CD8-positive, alpha-beta memory T cell (primary cell): ENCODE measurements at places on chromosomes 6 and 20. TPM values are rescaled to one million over a fixed set of nuclear protein-coding genes. Genes with fewer than 3 reads are reported as not detected.

DNA sequence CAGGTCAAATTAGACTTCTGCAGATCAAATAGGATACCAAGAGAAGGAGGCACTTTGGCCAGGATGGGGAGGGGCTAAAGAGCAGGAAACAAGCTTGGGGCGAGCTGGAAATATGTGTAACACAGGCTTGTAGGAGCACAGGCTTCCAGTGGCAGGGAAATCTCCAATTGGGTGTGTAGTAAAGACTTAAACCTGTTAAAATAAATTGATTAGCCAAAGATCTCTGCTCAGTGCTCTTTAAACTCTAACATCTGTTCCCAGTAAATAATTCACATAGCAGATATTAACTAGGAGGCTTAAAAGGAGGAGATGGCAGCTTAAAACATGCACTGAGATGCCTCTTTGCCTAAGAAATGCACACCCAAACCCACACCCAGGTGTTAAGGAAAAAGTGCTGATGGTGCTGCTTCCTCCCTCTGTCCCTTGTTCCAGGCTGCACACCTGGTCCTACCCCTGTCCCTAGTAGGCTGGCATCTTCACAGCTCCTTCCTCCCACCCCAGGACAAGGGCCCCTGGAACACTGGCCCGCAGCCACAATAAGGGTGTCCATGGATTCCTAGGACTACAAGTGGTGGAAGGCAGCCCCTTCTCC lies 93.5 kb upstream of the MLN start:
- DNase-seq = no peak

- DNase-seq = no peak
Observed at GRCh38 chr6:63750400-63750799, 114.8 kb downstream of the PHF3 start.

DNA sequence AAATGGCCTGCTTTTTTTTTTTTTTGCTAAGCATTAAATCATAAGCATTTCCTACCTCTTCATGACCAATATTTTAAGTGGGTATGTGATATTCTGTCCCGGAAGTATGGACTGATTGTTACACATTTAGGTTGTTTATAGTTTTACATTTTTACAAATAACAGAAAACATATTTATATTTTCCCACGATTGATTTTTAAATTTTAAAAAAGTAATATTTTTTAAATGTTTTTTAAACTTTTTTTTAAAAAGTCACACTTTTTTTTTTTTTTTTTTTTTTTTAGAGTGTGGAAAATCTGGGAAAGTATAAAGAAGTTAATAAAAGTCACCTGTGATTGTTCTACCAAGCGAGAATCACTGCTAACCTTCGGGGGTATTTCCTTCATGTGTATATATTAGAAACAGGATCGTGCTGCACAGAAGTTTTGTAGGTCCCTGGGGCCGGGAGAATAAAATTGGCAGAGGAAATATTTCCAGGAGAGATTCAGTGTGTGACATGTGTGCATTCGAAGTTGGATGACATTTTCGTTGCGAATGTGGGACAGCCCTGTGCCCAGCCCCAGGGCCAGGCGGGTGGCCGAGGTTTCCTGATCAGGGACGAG lies 173.1 kb downstream of the CDC5L start:
- no peak for DNase-seq

DNA sequence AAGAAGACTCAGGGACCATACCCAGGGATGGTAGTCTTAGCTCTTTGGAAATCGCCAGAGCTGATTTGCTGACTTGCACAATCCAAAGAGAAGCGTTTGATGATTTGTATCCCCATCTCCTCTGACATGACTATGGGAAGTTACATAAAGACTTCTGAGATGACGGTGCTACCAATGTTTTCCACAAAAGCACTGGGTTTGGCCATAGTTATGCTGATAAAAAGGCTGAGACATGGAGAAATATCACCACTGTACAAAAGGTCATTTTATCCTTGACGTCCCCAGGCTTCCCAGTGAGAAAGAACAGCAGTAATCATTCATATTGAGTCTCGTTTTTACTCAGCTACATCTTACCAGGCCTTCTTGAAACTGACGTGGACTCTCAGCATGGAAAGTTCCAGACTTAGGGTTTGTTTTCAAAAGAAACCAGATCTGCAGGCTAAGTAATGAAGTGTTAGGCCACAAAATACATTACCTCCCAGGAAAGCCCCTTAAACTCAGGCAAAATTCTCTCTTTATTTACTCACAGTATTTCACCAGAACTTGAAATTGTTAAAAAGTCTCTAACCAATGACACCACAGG lies 370.3 kb upstream of the JARID2 start:
- no peak for DNase-seq

GRCh38 chr6:33029328-33030184 lies 20.2 kb upstream of the HLA-DOA start:
- no peak for DNase-seq

Gene ADGB
- polyA plus RNA-seq = not detected
